Left renal pelvis (tissue), 4 donors: ENCODE measurements at places on chromosomes 16 and 17.

DNA sequence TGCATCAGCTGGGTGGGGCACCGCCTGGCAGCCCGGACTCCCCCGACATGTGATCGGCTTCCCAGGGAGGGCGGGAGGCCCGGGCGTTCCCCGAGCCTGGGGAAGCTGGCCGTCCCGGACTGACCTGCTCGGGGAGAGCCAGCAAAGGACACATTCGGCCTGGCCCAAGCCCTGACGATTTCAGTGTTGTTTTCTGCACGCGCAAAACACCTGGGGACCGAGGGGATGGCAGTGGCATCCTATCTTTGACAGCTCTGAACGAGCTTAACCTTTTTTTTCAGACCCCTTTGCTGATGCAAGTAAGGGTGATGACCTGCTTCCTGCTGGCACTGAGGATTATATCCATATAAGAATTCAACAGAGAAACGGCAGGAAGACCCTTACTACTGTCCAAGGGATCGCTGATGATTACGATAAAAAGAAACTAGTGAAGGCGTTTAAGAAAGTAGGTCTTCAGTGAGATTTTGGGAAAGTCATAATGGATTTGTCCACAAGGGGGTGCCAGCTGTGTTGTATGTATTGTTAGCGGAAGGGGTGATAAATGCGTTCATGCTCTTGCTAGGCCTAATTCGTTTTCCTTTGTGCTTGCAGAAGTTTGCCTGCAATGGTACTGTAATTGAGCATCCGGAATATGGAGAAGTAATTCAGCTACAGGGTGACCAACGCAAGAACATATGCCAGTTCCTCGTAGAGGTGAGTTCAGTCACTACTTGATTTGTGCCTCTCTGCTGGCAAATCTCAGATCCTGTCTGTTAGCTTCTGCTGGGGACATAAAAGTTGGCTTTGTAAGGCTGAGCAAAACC is 1.0 kb downstream of the EIF1 start:
- no peak for DNase-seq

GRCh38 chr17:8789743-8790142 is 9.4 kb downstream of the MFSD6L start:
- no peak for DNase-seq

GRCh38 chr17:60154616-60155426 is 5.0 kb downstream of the CA4 start:
- DNase-seq = no peak

- no peak for DNase-seq
Observed at GRCh38 chr17:33127706-33128105, 136.1 kb downstream of the SPACA3 start.

- DNase-seq = no peak
Observed at GRCh38 chr17:50502301-50502990, 5.8 kb upstream of the MYCBPAP start.

- DNase-seq = no peak
Observed at GRCh38 chr16:25035494-25036405, 20.6 kb upstream of the ARHGAP17 start.
